ENCODE measurements at places on chromosomes 3 and 15. TPM values are rescaled to one million over a fixed set of nuclear protein-coding genes. Genes with fewer than 3 reads are reported as not detected.

- DNase-seq, result no peak
Measured at GRCh38 chr3:185978516-185978915, 40.7 kb upstream of the TRA2B start.

DNA sequence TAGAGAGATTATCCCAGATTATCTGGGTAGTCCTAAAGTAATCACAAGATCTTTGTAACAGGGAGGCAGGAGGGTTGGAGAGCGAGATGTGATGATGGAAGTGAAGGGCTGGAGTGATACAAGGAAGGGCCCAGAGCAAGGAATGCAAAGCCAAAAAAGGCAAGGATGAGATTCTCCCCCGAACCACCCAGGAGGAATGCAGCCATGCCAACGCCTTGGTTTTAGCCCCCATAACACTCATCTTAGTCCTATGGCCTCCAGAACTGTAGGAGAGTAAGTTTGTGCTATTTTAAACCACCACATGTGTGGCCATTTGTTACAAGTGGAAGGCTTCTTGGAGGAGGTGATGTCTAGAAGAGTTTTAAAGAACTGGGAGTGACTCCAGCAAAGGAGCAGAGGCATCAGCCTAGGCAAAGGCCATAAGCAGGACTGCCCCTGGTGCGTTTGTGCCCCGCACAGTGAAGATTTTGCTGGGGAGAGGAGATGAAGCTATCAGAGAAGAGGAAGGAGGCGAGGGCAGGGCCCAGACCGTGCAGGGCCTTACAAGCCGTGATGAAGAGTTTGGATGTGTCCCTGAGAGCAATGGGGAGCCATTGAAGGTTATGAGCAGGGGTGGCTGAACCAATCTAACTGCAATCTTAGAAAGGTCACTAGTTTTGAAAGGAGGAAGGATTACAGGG, 25.3 kb upstream of the CORO2B start:
- no peak for DNase-seq

GRCh38 chr3:61875046-61875844, 313.9 kb downstream of the PTPRG start:
- DNase-seq, result no peak

DNA sequence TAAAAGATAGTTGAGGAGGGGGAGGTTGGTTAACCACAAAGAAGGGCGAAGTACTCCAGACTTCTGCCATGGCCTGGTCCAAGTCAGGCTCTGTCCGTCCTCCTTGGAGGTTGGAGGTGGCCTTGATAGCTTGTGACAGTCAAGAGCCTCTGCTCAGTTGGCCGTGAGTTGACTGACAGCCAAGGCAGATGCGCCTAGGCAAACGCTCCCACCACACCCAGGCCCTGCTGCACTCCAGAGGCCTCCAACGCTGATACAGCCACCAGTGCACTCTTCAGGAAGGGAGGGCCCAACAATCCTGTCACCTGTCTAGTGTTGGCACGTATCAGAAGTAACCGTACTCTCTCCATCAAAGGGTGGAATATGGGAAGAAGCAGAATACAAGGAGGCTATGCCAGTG, 9.3 kb downstream of the RBPMS2 start:
- DNase-seq, result no peak

- no peak for DNase-seq
Measured at GRCh38 chr3:128173849-128174248, 20.6 kb downstream of the EEFSEC start.

DNA sequence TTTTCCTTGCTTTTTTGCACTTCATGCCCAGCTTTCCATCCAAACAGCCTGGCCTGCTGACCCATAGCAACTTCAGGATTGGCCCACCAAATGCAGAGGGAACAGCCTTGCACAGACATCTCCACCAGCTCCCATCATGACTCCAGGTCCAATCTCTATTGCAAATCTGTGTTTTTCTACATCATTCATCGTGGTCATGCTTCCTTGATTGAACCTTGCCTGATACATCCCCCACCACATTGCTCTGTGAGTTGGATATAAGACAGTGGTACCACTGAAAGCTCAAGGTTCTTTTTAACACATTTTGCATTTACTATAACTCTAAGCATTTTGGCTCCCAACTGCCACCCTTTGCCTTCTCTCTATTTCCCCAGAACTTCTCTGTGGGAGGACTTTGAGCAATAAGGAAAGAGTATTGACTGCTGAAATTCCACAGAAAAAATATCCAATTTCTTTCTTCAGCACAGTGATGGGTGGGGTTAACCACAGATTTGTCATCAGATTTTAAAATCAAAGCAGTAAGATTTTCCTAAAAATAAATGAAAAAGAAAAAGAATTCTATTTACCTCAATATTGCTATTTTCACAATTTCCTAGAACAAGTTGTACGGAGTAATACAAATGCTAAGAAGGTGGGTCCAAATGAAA, 114.6 kb upstream of the GALNT15 start:
- no peak for DNase-seq

DNA sequence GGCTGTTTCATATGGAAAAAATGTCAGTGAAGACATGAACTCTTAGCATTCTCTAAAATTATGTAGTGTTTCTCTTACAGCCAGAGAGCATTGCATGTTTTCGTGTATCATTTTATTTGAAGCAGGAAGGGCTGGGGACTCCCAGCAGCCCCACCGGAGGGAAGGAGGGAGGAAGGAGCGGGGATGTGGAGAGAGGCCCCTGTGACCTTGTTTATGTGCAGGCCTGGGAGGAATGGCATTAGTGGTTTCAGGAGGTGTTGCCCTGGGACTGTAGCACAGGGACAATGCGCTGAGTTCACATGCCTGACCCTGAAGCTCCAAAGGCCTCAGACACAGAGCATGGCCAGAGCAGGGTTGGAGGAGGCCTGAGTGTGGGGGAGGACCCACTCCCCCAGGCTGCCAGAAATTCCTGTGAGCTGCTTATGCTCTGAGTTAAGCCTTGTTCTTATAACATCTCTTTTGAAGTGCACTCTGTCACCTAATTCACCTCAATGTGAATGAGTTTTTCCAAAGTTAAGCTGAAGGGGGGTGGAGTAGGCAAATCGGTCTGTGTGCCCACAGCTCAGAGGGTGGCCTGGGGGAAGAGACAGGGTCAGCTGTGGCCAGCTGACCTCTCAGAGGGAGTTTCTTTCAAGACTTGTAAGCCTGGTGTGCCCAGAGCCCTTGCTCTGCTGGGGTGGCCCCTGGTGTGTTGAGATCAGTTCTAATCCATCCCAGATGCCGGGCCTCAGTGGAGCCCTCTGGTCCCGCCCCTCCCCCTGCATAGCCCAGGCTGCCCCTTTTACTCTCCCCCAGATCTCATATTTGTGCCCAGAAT, 3.9 kb upstream of the RNU6-1 start:
- DNase-seq, result no peak

DNA sequence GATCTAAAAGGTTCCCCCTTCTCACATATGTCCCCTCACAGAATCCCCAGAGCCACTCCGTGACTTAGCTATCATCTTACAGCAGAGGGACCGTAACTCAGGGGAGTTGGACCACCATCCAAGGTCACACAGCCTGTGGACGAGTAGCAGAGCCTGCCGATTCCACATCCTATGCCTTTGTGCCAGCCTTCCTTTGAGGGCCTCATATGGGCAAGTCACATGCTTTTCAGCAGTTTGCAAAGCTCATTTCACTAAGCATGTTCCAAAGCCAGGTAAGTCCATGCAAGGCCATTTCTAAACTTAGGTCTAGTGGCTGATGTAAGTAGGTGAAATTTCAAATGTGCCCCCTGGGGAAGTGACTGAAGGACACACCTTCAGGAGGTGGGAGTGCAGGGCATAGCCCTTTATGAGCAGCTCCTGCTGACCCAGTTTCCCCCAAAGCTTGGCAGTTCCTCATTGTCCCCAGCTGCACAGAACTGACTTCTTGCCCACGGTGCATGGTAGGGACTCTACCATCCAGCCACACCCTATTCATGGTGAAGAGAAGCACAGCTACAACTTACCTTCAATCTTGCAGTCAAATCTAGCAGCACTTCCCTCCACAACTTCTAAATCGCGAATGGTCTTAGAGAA, 33.3 kb upstream of the HACD2 start:
- no peak for DNase-seq

- DNase-seq, result no peak
Measured at GRCh38 chr3:13825311-13825579, 54.6 kb downstream of the WNT7A start.

- DNase-seq, result no peak
Measured at GRCh38 chr3:109316162-109316730, at the start of gene DPPA2. TSS of gene DPPA2 (minus strand) at chr3:109316517. CDS start at chr3:109314542, 1,975 bp downstream.

DNA sequence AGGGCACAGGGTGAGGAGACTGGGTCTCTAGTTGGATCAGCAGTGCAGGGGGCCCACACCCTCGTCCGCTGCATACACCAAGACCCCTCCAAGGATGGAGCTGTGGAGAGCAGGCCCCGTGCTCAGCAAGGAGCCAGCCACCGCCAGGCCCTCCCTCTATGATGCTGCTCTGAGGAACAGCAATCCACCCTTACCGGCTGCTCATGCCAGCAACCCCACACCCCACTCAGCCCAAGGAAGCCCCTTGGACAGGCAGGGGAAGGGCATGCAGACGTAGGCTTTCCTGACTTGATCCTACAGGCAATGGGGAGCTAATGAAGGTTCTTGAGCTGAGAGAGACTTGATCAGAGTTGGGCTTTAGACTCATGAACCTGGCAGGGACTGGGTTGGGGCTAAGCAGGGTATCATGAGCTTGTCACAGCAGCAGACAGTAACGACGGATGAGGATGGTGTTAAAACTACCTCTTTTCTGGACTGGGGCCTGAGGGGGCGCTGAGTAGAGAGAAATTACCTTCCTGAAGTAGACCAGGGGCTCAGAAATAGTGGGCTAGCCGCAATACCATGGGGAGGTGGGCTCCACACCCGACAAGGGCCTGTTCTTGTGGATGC, 50.5 kb upstream of the FGD5 start:
- no peak for DNase-seq

GRCh38 chr15:40054605-40054854, 15.5 kb upstream of the SRP14 start:
- DNase-seq, result no peak

GRCh38 chr3:181554233-181554765, 157.4 kb upstream of the SOX2 start:
- no peak for DNase-seq

DNA sequence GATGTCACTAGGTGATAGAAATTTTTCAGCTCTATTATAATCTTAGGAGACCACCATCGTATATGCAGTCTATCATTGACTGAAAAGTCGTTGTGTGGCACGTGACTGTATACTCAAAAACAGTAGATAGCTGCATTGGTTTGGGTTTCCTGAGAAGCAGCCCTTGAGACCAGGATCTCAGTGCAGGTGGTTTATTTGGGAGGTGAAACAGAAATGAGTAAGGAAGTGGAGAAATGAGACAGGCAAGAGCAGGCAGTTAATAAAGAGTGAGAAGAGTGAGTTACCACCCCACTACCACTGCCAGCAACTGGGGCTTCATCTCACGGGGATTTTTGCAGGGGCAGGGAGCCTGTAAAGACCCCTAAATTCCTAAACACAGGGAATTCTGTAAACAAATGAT, 221.0 kb downstream of the SHQ1 start:
- DNase-seq, result no peak

DNA sequence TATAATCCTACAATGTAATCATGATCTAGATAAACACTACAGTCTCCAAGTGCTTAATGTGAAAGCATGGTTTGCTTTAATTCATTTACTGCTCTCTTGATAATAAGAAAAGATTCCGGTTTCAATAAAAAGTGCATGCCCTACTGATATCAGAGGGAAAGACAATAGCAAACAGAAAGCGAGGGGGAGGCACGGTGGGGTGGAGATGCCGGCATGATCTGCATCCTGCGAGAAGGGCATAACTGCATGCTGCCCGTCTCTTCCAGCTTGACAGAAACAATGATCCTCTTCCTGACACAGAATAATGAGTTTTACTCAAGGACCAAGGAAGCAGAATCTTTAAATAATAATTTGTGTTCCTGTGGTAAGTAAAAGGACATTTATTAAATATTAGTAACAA, 51.7 kb downstream of the GOLIM4 start:
- no peak for DNase-seq

DNA sequence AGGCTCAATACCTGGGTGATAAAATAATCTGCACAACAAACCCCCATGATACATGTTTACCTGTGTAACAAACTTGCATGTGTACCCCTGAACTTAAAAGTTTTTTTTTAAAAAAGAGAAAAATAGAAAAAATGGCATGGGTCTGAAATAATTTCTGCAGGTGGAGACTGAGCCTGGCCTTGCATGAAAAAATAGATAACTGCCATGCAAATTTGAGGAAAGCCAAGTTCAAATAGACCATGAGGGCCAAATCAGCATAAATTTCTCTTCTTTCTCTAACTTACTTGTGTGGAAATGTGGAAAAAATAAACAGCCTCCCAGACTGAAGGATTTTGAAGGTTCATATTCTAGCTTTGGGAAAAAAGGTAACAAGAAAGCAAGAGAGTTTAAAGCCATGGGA, 744 bp upstream of the ACKR4 start:
- DNase-seq, result no peak

GRCh38 chr3:50602595-50603191, 8.9 kb downstream of the CISH start:
- no peak for DNase-seq

DNA sequence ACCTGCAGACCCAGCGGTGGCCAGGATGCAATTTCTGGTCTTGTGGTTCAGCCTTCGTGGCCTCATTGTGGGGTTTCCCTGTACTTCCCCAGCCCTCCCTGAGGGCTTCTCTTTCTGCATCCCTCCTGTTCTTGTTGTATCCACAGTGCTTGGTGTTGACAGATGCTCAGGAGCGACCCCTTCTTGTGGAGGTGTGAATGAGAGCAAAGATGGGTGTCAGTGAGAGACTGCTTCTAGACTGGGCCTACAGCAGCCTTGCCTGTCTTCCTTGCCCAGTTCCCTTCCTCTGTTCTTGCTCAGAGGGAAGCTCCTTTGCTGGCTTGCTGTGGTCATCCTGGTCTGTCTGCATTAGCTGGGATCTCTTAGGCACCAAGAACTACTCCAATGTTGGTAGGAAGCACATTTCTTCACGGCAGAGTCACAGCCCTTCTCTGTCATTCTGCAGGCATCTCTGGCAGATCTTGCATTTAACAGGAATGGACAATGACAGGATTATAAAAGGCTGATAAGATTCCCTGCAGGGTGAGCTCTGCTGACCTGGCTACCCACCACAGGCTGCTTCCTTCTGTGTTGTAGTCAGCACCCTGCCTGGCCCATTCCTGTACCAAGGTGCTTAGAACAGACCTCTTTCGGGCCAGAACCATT, 317.8 kb upstream of the C2CD4B start:
- no peak for DNase-seq

GRCh38 chr3:127439621-127440020, 150.9 kb downstream of the TPRA1 start:
- DNase-seq, result no peak

DNA sequence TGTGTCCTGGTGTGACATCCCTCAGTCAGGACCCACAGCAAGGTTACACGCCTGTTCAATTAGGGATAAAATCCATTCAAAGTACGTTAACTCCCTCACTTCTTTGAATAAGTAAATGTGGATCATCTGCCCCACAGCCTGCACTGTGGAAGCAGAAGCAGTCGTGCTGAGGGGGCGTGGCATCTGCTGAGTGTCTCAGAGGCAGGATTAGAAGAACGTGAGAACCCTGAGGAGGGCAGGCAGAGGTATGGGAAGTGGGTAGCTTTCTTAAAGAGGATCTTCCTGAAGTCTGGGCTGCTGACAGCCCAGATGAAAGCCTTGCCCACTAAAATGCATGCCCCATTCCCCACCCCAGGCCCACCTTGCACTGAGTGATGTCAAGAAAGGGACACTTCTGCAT, 28.5 kb downstream of the CRABP1 start:
- DNase-seq, result no peak

The VGLL3 gene
- total RNA-seq, result 80.0 TPM

The C3orf52 gene
- total RNA-seq, result 8.8 TPM

The GMPS gene
- total RNA-seq, result 30.2 TPM

The CMTM7 gene
- 21.5 TPM for total RNA-seq

The HTR3E gene
- not detected for total RNA-seq

The OSTN gene
- not detected for total RNA-seq

The TMEM212 gene
- total RNA-seq, result not detected

The PLOD2 gene
- 92.6 TPM for total RNA-seq

The PRTG gene
- total RNA-seq, result 0.41 TPM

The SCAANT1 gene
- total RNA-seq, result not detected
